NCI-H510A treated with DMSO at 0.1 percent for 48 hours (cell line): ENCODE measurements at places on chromosomes 1 and 21.

DNA sequence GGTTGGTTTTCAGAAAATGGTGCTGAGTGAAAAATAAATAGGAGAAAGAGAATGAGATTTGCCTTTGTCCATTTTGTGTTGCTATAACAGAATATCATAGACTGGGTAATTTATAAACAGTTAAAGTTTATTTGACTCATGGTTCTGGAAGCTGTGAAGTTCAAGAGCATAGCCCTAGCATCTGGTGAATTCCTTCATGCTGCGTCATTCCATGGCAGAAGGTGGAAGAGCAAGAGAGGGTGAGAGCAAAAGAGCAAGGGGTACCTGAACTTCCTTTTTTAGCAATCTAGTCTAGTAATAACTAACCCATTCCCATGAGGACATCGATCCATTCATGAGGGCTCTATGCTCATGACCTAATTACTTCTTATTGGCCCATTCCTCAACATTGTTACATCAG, 209.1 kb upstream of the ZP4 start:
- no peak for DNase-seq

DNA sequence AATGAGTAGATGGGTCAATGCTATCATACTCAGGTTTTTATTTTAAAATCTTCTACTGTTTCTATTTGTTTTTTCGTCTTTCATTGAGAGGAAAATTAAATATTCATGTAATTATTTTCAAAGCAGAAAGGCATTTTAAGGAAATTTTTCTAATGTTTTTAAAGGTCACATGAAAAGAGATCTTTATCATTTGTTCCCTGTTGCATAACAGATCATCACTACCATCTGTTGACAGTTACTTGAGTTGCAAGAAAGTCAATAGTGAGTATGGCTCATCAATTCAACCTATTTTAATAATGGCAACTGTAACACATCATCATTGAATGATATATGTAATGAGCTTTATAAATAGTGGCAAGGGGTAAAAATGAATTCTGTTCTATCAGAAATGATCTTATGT, 369.7 kb downstream of the DPYD start:
- DNase-seq: no peak

GRCh38 chr1:153778051-153778823, 3.0 kb downstream of the SLC27A3 start:
- DNase-seq: no peak

DNA sequence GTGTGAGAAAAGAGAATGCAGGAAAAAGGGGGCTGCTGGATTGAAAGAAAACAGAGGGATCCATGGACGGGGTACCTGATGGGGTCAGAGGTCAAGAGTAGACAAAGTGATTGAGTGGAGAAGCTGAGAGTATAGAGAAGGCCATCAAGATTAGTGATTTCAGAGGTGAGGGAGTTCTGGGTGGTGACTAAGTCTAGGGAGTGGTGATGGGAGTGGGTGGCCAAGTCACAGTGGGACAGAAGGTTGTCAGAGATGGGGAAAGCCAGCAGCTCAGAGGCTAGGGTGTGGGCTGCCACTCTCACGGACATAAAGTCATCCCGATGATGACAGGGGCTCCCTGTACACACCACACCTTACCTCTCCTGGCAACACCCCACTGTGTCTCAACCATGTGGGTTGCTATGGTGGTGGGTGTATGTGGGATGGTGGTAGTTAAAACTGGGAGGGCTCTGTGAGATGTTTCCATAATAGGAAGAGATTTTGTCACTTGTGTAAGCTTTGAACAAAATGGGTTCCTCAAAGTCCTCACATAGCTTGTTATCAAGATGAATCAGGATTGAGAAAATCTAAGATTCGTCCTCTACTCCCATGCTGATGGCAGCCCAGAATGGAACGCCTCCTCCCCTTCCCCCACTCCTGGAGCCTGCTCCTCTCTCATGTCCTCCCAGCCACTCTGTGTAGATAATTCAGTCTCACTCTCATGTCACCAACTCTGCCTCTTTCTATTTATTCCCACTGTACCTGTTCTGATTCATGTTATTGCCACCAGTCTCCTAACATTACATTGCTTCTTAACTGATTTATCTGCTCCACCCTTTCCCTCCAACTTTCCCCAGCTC, 20.3 kb upstream of the CSF1 start:
- no peak for DNase-seq
